Hippocampal formation (tissue), 2 donors: ENCODE measurements at places on chromosomes 7 and 10.

DNA sequence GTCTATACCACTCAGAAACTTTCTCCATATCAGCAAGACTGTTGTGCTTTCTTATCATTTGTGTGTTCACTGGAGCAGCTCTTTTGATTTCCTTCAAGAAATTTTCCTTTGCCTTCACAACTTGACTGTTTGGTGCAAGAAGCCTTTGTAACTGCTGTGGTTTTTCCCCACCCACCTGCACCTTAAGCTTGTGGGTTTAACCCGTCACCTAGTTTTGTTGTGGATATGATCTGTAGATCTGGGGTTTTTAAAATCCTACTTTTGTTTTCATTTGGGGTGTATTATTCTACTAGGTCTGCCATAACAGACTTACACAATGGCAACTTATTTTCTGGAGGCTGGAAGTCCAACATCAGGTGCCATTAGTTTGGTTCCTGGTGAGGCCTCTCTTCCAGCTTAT is 30.5 kb upstream of the CHST3 start:
- DNase-seq, result no peak

- no peak for DNase-seq
Measured at GRCh38 chr7:29109358-29109757, 37.0 kb downstream of the CPVL start.

- DNase-seq, result peak; percentile 49
Measured at GRCh38 chr7:54664235-54665228, 94.5 kb downstream of the SEC61G start.

GRCh38 chr7:85004402-85004801 is 182.5 kb downstream of the SEMA3D start:
- DNase-seq, result no peak

DNA sequence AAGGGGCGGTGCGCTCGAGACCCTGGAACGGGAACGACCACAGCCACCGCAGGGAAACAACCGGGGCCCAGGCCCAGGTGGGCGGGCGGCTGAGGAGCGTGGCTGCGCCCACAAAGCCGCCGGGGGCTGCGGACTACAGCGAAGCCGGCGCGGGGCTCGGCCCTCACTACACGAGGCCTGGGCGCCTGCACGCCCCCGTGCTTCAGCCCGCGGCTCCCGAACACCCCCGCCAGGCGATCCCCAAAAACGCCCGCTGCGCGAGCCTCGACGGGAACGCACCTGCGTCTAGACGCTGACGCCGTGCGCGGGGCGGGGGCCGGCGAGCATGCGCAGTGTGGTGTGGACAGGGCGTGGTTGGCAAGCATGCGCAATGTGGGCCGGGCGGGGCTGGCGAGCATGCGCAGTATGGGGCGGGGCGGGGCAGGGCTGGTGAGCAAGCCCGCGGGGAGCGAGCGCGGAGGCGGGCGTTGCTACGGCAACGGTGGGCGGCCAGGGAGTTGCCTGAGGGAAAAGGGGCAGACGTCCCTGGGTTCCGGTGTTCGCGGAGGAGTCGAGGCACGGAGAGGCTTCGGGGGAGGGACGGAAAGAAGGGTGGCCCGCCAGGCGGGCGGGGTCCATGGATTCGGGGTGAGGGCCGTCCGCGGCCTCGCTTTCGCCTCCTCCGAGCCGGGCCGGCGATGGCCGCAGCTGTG is at the start of gene RNF32:
TSS of gene RNF32 (plus strand) at position 518 of the 692 bp plus-strand sequence. CDS start 3,104 bp downstream, outside the sequence.
- peak; percentile 92 for DNase-seq

DNA sequence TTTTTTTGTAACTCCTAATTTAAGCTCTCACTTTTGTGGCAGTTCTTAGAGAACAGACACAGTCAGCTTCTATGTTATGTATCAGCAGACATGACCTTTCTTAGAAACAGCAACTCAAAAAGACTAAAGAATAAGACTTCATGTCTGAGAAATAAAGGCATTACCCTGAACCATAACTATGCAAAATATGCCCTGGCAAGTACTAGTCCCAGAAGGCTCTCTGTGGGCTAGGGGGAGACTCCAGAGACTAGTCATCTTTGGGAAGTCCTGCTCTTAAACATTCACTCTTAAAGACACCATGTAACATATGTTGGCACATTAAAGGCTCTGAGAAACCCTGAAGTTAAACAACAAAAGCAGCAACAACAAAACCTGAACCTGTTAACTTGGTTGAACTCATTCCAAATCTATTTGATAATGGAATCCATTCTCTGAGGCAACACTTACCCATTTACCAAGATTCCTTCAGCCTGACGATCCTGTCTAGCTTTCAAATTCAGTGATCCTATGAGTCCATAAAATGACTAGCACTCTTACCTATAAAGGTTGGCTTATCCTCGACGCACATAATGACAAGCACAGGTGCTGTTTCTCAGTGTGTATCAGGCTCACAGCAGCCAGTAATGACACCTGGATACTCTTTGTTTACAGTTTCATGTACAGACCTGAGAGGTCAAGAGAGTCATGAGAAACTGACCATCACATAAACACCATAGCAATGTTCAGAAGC is 62.3 kb downstream of the OSBPL3 start:
- no peak for DNase-seq

GRCh38 chr10:124722798-124723783 is 21.1 kb downstream of the FAM53B start:
- DNase-seq, result peak; percentile 50

DNA sequence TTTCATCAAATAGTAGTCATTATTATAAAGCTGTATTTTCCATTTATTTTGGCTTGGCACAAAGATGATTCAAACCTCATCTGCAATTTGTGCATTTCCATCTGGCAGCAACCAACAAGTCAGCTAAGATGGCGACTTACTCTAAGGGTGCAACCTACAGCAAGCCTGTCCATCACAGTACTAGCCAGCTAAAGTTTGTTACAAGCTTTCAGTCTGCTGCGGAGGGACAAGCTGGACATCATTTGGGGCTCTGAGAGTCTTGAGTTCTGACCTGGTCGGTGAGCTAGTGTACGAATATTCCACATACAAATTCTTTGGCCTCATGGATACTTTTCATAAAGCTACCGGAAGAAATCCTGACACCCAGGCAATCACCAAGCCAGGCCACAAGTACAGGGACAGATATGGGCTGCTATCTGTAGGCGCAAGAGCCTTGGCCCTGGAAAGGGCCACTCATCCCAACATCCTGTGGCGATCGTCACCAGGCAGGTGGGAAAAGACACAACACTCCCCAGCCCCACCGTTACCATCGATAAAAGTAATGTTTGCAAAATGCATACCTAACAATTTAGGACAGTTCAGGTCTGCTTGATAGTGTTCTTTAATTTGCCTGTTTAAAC is 307.6 kb downstream of the SKIDA1 start:
- DNase-seq, result no peak

DNA sequence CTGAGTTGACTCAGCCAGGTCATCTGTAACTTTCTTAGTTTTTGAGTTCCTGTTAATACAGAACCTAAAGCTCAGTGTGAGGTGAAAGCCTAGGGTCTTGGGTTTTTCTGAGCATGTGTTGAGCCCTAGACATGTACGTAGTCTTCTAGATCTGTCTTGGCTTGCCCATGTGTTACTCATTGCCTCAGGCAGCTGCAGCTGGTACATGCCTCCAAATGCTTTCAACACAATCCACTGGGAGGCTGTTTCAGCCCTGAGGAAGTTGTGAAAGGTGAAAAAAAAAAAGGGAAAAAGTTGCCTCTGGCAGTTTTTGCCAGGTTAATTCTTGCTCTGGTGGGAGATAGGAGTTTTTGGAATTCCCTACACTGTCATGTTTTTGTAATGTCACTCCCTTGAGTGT is 134.6 kb downstream of the RNF216 start:
- no peak for DNase-seq

- no peak for DNase-seq
Measured at GRCh38 chr7:72504061-72504706, 92.0 kb upstream of the CALN1 start.

- no peak for DNase-seq
Measured at GRCh38 chr10:124725791-124726190, 18.4 kb downstream of the FAM53B start.

GRCh38 chr7:831596-832166 is 595 bp upstream of the SUN1 start:
- DNase-seq, result no peak

- DNase-seq, result no peak
Measured at GRCh38 chr7:38410056-38410455, 136.6 kb upstream of the TARP start.

GRCh38 chr7:103668279-103668941 is 222.4 kb upstream of the SLC26A5 start:
- no peak for DNase-seq
